NCI-H460 (cell line): ENCODE measurements at places on chromosomes 12 and 14. TPM values are rescaled to one million over a fixed set of nuclear protein-coding genes. Genes with fewer than 3 reads are reported as not detected.

DNA sequence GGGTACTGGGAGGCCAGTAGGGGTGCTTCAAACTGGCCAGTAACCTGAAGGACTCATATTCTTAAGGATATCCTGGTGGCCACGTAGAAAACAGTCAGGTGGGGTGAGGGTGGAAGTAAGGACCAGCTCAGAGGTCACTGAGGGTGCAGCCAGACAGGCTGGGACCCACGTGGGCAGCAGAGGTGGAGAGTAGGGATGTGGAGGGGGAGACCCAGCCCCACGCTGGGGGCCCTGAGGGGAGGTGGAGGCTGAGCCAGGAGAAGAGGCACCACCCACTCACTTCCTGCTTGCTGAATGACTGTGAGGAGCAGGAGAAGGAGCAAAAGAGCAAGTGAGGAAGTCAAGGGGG, 12.6 kb upstream of the SERPINA3 start:
- no peak for DNase-seq

- DNase-seq: no peak
These were observed 208.6 kb downstream of the SLC2A13 start for GRCh38 chr12:39897315-39897714.

GRCh38 chr12:15428632-15429031, 106.3 kb downstream of the PTPRO start:
- no peak for DNase-seq

- DNase-seq: no peak
These were observed 40.9 kb downstream of the CDK17 start for GRCh38 chr12:96359328-96359727.

DNA sequence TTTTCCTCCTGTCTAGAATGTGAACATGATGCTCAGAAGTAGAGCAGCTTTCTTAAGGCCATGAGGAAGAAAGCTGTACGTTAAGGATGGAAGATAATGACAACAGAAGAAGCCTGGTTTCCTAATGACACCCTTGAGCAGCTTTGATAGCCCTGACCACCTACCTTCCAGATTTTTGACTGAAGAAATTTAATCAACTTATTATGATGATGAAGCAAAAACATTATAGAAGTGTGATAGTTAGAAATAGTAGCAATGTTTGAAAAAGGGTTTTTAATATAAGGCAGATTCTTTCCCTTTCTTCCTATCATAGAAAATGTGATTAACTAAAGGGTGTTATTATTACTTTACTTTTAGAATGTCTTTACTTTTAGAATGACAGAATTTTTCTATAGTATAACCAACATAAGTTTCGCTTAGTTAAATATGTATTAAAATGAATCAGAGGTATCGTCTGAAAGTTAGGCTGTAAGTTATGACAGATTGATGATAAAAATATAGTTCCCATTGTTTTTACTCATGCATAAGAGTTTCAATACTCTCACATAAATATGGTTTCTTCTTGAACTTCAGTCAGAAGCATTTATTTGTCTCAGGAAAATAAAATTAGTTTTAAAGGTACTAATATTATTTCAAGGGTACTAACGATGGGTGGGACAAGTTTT, 50.1 kb upstream of the PPFIA2 start:
- no peak for DNase-seq

CHST11 gene
- total RNA-seq: 2.9 and 4.2 TPM in 2 replicates

DNA sequence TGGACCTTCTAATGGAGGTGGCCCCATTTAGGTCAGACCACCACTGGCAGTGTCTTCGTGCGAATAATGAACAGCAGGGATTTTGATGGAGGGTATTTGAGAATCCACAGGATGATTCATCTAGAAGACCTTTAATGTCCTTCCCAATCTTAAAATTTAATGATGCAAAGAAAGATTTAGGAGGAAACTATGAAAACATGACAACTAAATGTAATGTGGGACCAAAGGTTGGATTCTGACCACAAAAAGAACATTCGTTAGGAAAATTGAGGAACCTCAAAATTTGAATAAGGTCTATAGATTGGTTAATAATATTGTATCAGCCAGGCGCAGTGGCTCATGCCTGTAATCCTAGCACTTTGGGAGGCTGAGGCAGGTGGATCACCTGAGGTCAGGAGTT, 78.2 kb upstream of the TMPO start:
- no peak for DNase-seq

GRCh38 chr12:127613056-127613455, 653.9 kb upstream of the TMEM132C start:
- no peak for DNase-seq

CLEC2A gene
- total RNA-seq: not detected in 2 replicates

DNA sequence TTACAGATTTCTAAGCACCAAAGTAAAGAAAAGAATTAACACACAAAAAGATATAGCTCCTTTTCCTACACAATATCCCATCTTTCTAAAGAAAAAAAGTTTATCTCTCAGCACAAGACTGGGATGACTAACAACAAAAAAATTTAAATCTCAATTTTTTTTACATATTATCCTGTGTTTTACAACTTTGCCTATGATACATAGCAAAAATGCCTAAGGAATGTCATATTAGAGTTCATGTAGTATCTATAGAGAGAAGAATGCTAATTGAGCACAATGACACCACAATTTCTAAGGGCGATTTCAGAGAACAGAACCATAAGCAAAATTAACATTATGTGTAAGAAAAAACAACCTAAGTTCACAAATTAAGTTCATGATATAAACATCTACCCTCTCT, 16.3 kb downstream of the C2CD5 start:
- no peak for DNase-seq

DNA sequence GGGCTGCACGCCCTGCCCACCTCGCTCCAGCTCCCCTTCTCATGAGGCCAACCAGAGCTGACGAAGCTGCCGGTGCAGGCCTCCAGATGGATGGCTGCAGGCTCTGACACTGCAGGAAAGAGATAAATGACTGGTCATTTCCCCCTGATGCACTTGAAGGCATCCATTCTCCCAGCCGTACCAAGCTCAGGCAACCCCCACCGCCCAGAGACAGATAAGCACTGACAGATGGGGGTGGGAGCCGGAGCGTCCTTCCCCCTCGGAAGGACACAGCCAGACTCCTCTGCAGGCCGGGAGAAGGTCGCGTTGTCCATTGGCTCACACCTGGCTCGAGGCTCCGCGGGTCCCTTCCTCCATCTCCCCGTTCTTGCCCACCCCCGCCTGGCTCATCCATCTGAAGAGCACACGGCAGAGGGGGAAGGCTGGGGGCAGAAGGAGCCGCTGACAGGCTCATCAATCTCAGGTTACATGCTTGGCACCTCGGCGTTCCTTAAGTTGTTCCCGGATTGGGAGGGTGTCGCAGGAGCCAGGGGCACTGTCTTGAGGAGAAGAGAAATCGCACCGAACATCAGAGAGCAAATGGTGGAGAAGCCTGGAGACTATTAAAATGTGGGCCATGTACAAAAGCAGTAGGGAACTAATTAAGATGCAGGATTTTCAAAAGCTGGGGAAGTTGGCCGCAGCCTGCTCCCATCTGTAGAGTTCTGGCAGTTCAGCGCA, 151.6 kb downstream of the DPF3 start:
- no peak for DNase-seq

GPHB5 gene
- total RNA-seq: not detected in 2 replicates

GRCh38 chr14:78010688-78011087, 159.5 kb upstream of the NRXN3 start:
- DNase-seq: no peak

NFE2 gene
- total RNA-seq: 0.69 and 0.72 TPM in 2 replicates

DNA sequence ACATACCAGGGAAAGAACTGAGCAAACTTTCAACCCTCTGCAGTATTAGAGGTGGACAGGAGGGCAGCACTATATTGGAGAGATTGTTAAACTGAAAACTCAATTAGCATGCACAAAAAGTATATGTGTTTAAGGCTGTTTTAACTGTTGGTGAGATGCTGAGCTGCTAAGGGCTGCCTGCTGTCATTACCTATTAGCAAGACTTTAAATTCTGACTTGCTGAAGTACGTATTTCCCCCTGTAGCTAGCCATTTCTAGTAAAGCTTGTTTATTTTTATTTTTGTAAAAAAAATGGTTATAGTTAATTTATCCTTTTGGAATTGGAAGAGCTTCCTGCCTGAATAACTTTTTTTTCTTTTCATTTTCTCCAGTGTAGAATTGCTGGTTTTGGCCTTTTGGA, 92.2 kb downstream of the CACNA1C start:
- no peak for DNase-seq

- DNase-seq: no peak
These were observed 9.0 kb upstream of the FKBP11 start for GRCh38 chr12:48934312-48934706.

DNA sequence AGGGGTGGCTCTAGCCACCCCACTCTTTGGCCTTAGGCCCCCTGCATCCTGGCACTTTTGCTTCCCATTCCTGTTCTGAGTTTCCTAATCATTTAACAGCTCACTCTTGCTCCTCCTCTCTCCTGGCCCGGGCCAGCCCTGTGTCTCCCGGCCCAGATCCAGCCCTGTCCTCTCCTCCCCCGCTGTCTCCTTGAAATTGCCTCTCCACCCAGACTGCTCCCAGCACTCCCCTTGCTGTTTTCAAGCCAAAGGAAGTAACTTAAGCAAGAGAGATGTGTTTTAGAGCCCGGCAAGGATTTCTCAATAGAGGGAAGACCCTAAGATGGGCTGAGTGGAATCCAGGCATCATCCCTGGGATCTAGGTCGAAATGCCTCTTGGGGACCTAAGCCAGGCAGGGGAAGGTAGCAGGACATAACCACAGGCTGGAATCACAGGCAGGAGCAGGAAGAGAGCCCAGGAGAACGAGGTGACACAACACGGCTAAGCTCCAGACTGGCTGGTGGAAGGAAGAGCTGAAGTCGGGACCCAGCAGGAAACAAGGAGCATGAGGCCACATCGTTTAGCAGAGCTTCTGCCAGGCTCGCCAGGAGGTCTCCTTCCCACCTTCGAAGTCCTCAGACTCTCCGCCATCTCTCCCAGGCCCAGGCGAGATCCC, 2.0 kb upstream of the LRP1-AS start:
- no peak for DNase-seq

DNA sequence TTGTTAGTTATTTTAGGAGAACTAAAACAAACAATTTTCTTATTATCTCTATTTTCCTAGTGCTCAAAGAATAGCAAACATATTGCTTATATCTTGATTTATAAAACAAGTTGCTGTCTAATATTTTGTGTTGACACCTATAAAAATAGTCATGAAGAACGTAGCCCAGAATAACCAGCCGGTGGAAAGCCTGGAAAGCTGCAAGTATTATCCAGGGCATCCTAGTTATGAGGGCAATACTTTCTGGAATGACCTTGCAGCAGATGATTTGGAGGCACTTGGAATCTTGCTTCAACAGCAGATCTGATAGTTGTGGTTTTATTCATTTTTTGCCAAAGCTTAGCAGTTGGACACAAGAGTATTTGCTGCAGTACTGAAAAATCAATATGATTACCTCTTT, 948.7 kb downstream of the LRFN5 start:
- DNase-seq: no peak

ACRBP gene
- total RNA-seq: 0.40 TPM in 1 of 2 replicates, not detected in the other

- DNase-seq: no peak
These were observed 14.4 kb upstream of the CDK17 start for GRCh38 chr12:96414637-96415036.

DNA sequence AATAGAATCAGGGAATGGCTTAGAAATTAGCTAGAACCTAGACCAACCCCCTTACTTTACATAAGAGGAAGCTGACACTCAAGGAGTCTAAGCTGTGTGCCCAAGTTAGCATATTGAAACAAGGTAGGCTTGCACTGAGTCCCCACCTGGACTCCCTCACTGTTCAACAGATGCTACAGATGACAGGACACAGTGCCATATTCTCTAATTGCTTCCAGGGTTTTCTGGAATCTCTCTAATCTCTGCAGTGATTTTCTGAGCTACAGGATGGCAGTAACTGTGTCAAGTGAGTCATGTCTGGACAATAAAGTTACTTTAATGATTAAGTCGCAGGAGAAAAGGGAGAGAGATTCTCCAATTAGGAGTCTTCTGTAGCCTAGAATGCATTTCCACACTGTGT, 35.8 kb downstream of the AKAP6 start:
- DNase-seq: no peak

GRCh38 chr12:89372584-89373370, 20.5 kb upstream of the DUSP6 start:
- no peak for DNase-seq

GRCh38 chr12:62632411-62632918, 165.8 kb downstream of the MON2 start:
- no peak for DNase-seq

DNA sequence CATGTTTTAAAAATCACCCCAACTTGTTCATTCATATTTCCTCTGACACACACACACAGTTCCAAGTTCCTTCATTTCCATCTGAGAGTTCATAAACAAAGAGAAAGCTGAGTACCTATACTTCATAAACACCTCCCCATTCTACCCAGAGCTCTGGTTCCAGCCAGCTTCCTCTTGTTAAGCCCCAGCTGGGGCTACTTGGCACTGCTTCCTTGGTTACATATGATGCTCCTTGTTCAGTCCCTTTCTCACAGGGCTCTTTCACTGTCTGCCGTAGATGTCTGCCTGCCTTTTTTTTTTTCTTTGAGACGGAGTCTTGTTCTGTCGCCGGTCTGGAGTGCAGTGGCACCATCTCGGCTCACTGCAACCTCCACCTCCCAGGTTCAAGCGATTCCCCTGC, 77.5 kb downstream of the COX16 start:
- DNase-seq: no peak

DNA sequence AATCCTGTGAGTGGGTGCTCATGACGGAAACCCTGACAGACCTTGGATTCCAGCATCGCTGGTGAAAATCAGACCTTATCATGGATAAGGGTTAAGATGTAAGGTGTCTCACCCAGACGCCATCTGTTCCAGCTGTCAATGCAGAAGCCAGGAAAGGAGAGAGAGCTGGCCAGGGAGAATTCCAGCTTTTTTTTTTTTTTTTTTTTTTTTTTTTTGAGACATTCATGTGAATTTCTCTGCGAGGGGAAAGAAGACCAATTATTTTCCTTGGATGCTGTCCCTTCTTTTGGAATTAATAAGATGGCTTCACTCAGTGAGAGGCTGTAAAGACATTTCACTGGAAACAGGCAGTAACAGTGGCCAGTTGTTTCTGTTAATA, 1.8 kb downstream of the TRAF3 start:
- DNase-seq: no peak

ALKBH2 gene
- total RNA-seq: 26.1 and 35.1 TPM in 2 replicates

- DNase-seq: no peak
These were observed 10.7 kb upstream of the NEUROD4 start for GRCh38 chr12:55008944-55009585.

SLC17A8 gene
- total RNA-seq: not detected in 2 replicates

- no peak for DNase-seq
These were observed 36.9 kb downstream of the NRDE2 start for GRCh38 chr14:90294872-90295271.

RIN3 gene
- 2.2 and 2.5 TPM in 2 replicates for total RNA-seq

SLC24A4 gene
- total RNA-seq: under 0.01 TPM in 1 of 2 replicates, not detected in the other
